ENCODE measurements at places on chromosomes 4 and X.

GRCh38 chr4:81519856-81520255, 48.1 kb upstream of the RASGEF1B start:
- DNase-seq = no peak

GRCh38 chrX:96407501-96407900, 277.1 kb upstream of the DIAPH2 start:
- no peak for DNase-seq

- no peak for DNase-seq
These were observed 59.8 kb downstream of the ZNF711 start for GRCh38 chrX:85303544-85303943.

GRCh38 chr4:77593101-77593500, 12.5 kb upstream of the CXCL13 start:
- DNase-seq = no peak

Data from stimulated activated CD8-positive, alpha-beta memory T cell treated with anti-CD3 and anti-CD28 coated beads, Interleukin-12 subunit alpha, Interleukin-12 subunit beta, amount 100 ng/mL, for 4 hours (primary cell).